ENCODE measurements at places on chromosomes 7 and 10. TPM values are rescaled to one million over a fixed set of nuclear protein-coding genes. Genes with fewer than 3 reads are reported as not detected.

UNCX gene
- not detected for total RNA-seq

PRKG1 gene
- 0.24 TPM for total RNA-seq

PLEKHA8 gene
- 10.4 TPM for total RNA-seq

HOXA9 gene
- total RNA-seq: 4.3 TPM

PLEKHS1 gene
- total RNA-seq: under 0.01 TPM

HOXA3 gene
- 1.7 TPM for total RNA-seq

CYP26C1 gene
- total RNA-seq: 0.24 TPM

KLF14 gene
- not detected for total RNA-seq

GNG11 gene
- total RNA-seq: 1.3 TPM

CLDN3 gene
- total RNA-seq: not detected

MIOS gene
- total RNA-seq: 53.7 TPM

SPDYE2 gene
- not detected for total RNA-seq

HNRNPF gene
- 280 TPM for total RNA-seq

ASZ1 gene
- total RNA-seq: not detected

CPA5 gene
- not detected for total RNA-seq

NYAP1 gene
- 1.4 TPM for total RNA-seq

RRP12 gene
- 40.0 TPM for total RNA-seq

SHTN1 gene
- total RNA-seq: 2.3 TPM

CCDC136 gene
- total RNA-seq: 0.43 TPM

AS3MT gene
- total RNA-seq: 4.9 TPM

ADCY1 gene
- total RNA-seq: 1.9 TPM

ARHGEF5 gene
- 14.9 TPM for total RNA-seq

ANKRD26 gene
- total RNA-seq: 4.1 TPM

HPSE2 gene
- not detected for total RNA-seq

CDHR3 gene
- total RNA-seq: 0.48 TPM

NKX1-2 gene
- 2.2 TPM for total RNA-seq

MBLAC1 gene
- 1.3 TPM for total RNA-seq

GDF2 gene
- not detected for total RNA-seq

NPY4R2 gene
- total RNA-seq: 0.72 TPM

XRCC2 gene
- 0.48 TPM for total RNA-seq

MALSU1 gene
- 59.8 TPM for total RNA-seq

CCDC201 gene
- total RNA-seq: not detected

H2BK1 gene
- total RNA-seq: not detected

HTRA1 gene
- 121 TPM for total RNA-seq

MYH16 gene
- total RNA-seq: under 0.01 TPM

LIPN gene
- total RNA-seq: not detected

SEMA3E gene
- under 0.01 TPM for total RNA-seq

Measured in tracheal epithelial cell (primary cell).